ENCODE measurements at places on chromosomes 3 and 15. TPM values are rescaled to one million over a fixed set of nuclear protein-coding genes. Genes with fewer than 3 reads are reported as not detected.

The SRGAP3 gene
- total RNA-seq = 10.0 TPM

The SERPINI2 gene
- not detected for total RNA-seq

The IL5RA gene
- not detected for total RNA-seq

DNA sequence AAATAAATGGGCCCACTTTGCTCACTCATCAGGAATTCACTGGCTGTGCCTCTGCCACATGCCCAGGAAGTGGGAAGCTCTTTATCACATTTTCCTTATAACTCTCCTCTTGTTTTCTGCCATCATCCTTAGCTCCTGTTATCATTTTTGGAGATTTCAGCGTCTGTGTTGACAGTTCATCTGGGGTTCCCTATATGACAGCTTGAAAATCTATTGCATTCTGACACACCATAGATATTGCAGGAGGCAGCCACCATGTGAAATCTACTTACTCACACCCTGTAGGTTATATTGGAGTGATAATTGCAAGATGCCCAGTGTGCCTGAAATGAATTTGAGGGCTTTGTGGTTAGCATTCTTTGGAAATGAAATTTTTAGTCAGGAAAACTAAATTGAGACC is 132.9 kb downstream of the RYR3 start:
- H3K27ac ChIP-seq = no peak overlapping the region
- no peak overlapping the region for H3K4me3 ChIP-seq
- no peaks in the 10 kb centered on the region for H3K36me3 ChIP-seq
- no peaks in the 10 kb centered on the region for H3K4me1 ChIP-seq
- H3K27me3 ChIP-seq = no peaks in the 10 kb centered on the region

- no peak for DNase-seq
- H3K36me3 ChIP-seq = no peaks in the 10 kb centered on the region
- no peak overlapping the region for H3K27ac ChIP-seq
- H3K4me1 ChIP-seq = no peaks in the 10 kb centered on the region
- H3K4me3 ChIP-seq = no peak overlapping the region
- H3K27me3 ChIP-seq = no peaks in the 10 kb centered on the region
These were observed 19.3 kb upstream of the IREB2 start for GRCh38 chr15:78418686-78419085.
